ENCODE measurements at places on chromosomes 11 and 22.
A peak's percentile ranks its signal among the peaks of the same experiment; 100 is the strongest.

GRCh38 chr11:69971741-69972140 lies 106.4 kb upstream of the ANO1 start:
- no peak for DNase-seq

DNA sequence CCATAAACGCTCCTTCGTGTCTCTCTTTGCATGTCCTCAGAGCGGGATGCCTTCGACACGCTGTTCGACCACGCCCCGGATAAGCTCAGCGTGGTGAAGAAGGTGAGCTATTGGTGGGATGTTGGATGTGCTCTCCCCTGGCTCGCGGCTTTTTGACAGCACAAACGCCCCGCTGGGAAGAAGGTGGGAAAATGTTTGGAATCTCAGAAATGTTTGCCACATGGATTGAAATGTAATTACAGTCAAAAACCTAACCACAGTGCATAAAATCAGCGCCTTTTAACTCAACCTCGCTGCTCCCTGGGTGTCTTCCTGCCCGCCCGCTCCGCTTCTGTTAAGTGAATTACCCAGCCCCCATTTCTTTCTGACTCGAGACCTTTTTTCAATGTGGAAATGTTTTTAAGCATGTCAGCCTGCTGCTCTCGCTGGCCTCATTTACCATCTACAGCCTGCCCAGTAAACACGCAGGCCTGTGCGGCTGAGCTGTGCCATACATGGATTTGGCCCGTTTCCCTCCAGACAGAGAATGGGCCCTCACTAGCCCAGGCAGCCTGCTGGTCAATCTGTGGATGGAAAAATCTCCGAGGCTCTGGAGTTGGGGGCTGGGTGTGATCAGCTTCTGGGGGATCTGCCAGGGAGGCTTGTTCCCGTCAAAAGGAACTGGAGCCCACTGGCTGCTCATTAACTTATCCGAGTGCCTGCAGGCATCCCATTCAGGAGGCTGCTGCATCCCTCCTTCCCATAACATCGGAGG lies 32.7 kb upstream of the PARVG start:
- DNase-seq, result no peak

DNA sequence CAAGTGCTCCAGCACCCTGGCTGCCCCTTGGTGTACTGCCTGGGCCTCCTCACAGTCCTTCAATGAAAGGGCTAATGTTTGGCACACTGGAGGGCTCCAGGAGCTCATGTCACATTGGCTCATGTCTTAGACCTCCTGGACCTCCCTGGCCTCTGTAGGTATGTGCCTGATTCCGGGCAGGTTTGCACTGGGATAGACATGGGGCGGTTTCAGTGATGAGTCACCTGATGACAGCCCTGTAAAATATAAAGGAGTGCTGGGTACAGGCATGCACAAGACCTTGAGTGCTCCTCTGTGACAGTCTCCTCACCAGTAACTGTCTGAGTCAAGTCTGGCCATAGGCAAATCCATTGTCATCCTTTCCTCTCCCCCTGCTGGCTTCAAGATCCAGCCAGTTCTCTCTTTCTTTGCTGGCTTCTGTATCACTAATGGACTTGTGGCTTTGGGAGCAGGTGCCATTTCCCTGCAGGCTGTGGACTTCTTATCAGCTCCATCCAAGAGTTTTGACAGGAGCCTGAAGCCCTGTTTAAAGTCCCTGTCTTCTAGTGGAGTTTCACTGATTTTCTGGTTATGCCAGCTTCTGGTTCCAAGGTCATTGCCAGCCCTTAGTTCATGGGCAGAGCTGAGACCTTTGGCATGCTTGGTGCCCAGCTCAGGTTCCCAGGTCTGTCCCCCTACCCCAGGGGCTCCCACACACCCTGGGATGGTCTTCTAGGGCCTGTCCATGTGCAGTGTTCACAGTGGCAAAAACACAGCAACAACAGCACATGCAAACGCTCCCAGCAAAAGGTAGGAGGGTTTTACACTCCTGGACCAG lies 22.7 kb upstream of the P2RY2 start:
- DNase-seq, result no peak

- DNase-seq, result no peak
Measured at GRCh38 chr11:133693110-133693509, 152.2 kb downstream of the SPATA19 start.

DNA sequence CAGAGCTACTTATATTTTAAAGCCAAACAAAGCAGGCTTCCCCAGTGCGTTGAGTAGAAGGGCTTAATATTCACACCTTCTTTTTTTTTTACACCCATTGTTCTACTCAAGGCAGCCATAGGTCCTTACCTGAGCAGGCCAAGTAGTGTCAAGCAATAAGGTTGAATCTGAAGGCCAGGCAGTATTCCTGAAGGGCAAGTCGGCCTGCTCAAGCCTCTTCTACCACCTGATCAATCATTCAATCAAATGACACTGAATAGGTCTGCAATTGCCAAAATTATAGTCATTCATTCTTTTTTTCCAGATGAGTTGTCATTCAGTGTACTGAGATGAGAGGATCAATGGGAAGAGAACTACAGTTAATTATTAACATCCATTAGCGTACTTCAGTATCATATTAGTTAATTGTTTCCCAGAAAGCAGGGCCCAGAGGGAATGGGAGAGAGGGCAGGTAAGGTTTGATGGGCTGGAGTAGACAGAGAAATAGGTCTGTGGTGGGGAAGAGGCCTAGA lies 11.9 kb upstream of the PPP2R1B start:
- no peak for DNase-seq

GRCh38 chr11:127670374-127671119 lies 670.0 kb upstream of the KIRREL3 start:
- DNase-seq, result no peak

GRCh38 chr11:118691926-118692830 lies 12.7 kb upstream of the TREH start:
- DNase-seq, result peak; percentile 2

- DNase-seq, result no peak
Measured at GRCh38 chr11:46278387-46279125, 1.1 kb downstream of the CREB3L1 start.

DNA sequence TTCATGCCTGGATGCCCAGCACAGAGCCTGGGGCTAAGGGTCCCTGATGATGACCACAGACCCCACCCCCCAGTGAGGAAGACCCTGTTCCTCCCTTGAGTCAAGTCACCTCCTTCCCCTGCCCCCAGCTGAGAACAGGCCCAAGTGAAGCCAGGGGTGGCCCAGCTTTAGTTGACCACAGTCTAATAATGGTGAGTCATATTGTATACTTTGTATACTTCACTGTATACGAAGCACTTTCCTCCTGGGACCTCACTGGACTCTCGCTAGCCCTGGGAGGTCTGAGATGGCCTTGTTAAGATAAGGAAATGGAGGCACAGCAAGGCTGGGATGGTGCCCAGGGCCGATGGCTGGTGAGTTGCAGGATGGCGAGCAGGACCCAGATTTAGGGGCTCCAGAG lies 3.7 kb upstream of the FLRT1 start:
- DNase-seq, result no peak

DNA sequence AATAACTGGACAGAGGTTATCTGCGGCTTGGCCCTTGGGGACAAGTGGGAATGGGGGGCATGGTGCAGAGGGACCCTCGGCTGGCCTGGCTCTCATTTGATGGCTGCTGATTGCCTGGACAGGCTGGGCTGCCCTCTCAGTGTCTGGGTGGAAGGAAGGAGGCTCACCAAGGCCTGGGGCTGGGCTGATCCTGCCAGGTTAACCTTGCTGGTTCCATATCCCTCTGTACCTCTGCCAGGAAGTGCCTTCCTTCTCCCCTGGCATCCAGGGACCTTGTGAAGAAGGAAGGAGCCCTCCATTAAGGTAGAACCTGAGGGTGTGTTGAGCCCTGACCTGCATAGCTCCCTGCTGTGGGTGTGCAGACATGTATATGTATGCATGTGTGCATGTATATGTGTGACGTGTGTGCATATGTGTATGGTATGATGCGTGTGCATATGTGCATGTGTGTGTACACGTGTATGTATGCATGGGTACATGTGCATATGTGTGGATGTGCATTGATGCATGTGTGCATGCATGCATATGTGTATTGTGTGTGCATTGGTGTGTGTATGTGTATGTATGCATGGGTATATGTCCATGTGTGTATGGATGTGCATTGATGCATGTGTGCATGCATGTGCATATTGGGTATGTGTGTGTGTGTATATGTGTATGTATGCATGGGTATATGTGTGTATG lies 433.9 kb downstream of the TBC1D22A start:
- DNase-seq, result no peak

- DNase-seq, result no peak
Measured at GRCh38 chr11:6481924-6482275, 599 bp downstream of the TIMM10B start.

DNA sequence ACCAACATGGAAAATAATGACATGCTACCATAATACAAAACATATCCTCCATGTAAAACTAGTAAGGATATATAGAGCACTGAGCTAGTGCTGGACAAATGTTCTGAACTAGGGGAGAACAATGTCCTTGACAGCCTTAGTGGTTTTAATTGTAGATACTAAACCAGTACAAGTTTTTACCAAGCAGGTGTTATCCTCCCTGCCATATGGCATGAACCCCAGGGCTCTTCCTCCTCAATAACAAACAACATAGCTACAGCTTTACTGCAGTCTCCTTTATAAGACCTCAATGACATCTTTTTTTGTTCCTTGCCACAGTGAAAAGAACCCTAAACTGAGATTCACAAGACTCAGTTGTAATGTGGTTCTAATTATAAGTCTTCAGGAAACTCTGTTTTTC lies 70.2 kb upstream of the GDPD4 start:
- no peak for DNase-seq

DNA sequence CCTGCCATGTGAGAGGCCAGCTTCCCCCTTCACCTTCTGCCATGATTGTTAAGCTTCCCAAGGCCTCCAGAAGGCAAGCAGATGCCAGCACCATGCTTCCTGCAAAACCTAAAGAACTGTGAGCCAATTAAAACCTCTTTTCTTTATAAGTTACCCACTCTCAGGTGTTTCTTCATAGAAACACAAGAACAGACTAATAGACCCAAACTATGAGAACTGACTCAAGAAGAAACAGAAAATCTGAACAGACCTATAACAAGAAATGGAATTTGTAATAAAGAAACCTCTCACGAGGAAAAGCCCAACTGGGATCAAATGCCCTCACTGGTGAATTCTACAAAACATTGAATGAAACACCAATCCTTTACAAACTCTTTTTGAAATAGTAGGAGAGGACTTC lies 12.0 kb downstream of the NPAT start:
- no peak for DNase-seq

- no peak for DNase-seq
Measured at GRCh38 chr11:85269109-85269508, 358.0 kb downstream of the DLG2 start.

DNA sequence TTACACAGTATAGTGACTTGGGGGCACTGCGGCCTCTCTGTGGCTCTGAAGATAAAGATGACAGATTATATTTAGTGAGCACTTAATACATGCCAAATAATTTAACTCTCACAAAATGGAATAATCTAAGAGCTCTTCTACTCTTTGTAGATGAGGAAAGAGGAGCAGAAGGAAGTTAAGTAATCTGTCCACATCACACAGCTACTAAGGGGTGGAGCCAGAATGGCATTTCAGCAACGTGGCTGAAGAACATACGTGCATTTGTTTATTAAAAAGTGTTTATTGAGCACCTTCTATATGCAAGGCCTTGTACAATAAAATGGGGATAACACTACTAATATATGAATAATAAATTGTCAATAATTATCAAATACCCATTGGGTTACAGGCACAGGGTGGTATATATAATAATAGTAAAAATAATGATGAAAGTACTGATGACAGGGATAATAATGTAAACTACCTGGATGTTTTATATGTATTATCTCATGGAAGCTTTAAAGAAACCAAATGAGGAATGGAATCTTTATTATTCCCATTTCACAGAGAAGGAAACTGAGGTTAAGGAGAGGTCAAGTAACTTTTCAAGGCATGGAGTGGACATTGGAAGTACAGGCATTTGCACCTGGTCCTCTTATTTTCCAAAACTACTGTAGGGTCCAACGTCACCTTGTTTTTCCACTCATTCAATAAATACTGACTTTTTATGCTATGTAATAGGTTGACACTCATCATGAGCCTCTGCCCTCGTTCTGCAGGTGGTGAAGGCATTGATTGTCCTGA lies 38.0 kb upstream of the IL17RA start:
- no peak for DNase-seq

GRCh38 chr11:38990841-38991240 lies 2392.8 kb upstream of the RAG2 start:
- DNase-seq, result no peak

DNA sequence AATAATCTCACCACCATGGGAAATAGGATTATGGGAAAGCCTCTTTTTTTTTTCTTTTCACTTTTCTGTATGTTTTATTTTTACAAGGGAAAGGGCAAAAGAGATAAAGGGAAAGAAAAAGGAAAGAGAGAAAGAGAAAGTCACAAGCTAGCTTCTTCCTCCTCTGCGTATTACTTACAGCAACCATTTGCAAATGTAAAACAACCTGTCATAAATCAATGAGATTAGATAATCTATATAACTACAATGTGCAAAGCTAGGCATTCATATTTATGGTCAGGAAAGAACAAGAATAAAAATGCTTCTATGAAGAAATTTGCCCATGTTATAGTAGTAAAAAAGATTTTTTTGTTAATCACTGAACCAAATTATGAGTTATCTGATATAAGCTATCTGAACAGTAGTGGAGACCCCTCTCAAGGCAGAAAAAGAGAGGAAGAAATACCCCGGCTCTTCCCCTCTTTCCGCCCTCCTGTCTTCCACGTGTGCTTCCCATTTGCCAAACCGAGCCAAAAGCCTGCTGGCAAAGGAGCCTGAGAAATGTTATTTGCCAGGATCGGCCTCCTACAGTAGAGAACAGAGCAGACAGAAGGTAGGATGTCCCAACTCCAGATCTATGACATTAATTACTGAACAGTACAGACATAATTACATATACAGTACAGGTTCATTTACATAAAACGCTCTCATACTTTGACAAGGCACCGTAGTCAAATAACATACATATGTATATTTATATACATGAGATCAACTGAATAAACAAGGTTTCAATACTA lies 50.2 kb downstream of the ARHGAP32 start:
- DNase-seq, result no peak

DNA sequence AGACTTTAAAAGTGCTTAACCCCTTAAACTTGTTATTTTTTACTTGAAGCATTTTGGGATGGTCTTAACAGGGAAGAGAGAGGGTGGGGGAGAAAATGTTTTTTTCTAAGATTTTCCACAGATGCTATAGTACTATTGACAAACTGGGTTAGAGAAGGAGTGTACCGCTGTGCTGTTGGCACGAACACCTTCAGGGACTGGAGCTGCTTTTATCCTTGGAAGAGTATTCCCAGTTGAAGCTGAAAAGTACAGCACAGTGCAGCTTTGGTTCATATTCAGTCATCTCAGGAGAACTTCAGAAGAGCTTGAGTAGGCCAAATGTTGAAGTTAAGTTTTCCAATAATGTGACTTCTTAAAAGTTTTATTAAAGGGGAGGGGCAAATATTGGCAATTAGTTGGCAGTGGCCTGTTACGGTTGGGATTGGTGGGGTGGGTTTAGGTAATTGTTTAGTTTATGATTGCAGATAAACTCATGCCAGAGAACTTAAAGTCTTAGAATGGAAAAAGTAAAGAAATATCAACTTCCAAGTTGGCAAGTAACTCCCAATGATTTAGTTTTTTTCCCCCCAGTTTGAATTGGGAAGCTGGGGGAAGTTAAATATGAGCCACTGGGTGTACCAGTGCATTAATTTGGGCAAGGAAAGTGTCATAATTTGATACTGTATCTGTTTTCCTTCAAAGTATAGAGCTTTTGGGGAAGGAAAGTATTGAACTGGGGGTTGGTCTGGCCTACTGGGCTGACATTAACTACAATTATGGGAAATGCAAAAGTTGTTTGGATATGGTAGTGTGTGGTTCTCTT lies 2.8 kb downstream of the MALAT1 start:
- DNase-seq, result no peak

- DNase-seq, result no peak
Measured at GRCh38 chr22:44569561-44569991, 71.5 kb upstream of the RTL6 start.

Measured in AG09319 (cell line).